ENCODE measurements at places on chromosomes 12 and 14.

DNA sequence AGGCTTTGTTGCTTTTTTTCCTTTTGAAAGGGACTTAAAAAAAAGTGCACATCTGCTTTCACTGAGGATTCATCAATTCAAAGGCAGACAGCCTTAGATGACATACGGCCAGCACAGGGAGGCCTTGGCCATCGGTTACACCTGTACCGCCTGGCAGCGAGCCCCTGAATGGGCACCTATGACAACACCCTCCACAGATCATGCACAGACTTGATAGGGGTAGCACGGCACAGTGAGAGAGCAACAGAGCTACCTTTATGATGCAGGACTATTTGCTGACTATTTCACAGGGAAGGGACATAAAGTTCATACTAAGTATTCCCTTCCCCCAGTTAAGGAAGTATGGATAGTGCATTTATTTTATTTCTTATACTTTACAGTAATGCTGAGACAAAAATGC, 137.9 kb upstream of the ARID2 start:
- DNase-seq, result no peak

DNA sequence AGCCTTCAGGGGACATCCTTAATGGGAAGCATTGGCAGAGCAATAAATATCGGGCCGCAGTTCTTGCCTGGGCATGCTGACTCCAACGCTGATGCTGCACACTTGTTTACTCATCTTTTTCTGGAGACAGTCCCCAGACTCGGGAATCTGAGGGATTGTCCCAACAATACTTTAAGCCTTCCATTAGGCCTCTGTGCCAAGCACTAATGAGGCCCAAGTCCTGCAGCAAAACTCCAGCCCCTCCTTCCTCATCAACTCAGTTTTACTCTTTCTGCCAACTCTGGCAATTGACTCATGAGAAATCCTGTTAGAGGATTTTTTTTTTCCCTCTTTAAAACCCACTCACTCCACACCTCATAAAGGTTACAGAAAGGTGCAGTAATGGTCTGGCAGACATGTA, 233.4 kb upstream of the PELI2 start:
- peak; percentile 87 for DNase-seq

- no peak for DNase-seq
These were observed 12.2 kb downstream of the LLPH start for GRCh38 chr12:66118240-66118891.

GRCh38 chr14:29039171-29039570, 272.6 kb downstream of the FOXG1 start:
- peak; percentile 0 for DNase-seq

GRCh38 chr12:57519796-57520052, 590 bp downstream of the DDIT3 start:
- DNase-seq, result no peak

- no peak for DNase-seq
These were observed 70.9 kb downstream of the ACTN1 start for GRCh38 chr14:68908201-68908600.

GRCh38 chr14:75880512-75880911, 101.3 kb downstream of the TGFB3 start:
- DNase-seq, result no peak

GRCh38 chr14:99188731-99189191, 83.2 kb downstream of the BCL11B start:
- DNase-seq, result no peak

DNA sequence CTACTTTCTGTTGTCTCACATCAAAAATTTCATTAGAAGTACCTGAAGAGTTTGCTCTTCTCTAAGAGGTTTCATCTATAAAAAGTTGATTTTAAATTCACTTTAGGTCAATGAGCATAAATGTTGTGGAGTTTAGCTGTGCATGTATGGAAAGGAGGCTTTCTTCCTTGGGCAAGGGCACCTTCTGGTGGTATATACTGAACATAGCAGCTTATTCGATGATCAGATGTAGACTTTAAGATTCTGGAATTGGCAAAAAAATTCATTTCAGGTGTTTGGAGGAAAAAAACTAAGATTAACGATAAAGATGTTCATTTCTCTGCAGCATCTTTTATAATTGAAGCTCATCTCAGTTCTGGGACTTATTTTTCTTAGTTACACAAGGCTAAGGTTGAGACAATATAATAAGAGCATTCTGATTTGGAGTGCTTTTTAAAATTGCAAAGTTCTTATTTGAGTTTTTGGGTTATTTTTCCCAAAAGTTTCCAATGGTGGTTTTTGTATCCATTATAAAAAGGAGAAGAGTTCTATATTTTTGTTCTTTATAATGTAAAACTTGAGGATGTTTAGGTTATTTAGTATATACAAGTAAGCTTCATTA, 46.8 kb downstream of the TMEM117 start:
- DNase-seq, result no peak

GRCh38 chr14:103099081-103099732, 4.7 kb downstream of the EXOC3L4 start:
- DNase-seq, result no peak

DNA sequence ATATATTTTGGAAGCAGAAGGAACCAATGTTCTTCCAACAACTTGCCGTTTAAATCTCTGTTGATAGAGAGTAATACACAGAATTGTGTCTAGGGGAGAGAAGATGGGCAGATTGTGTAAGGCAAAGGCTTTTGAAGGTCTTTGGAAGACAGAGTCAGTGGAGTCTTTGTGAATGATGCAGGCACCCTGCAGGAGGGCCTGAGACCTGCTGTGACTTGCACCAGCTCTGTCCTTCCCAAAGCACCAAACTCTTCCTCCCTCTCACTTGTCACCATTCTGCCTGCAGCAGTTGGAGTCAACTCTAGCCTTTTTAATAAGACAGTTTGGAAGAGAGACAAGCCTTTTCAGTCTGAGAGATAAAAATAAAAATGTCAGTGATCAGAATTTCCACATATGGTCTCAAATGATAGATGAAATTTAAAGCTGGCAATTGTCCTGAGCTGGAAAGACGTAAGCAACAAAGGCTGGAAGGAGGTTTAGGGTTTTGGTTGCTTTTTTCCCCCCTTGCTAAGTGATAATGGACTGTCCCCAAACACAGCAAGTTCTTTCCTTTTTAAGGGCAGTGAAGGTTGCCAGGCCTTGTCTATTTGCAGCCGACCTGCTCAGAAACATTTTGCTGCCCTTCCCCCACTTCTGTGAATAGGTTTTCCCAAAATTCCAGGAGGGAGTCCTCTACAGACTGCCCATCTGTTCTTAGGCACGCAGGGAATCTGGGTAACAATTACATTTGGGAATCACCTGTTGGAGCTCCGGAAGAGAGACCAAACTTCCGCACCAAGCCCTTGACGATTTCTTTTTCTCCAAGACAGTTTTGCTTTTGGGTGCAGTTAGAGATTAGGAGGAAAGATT, 103.0 kb upstream of the NTF3 start:
- DNase-seq, result no peak

GRCh38 chr12:75954041-75954440, 77.5 kb downstream of the PHLDA1 start:
- DNase-seq, result peak; percentile 99

DNA sequence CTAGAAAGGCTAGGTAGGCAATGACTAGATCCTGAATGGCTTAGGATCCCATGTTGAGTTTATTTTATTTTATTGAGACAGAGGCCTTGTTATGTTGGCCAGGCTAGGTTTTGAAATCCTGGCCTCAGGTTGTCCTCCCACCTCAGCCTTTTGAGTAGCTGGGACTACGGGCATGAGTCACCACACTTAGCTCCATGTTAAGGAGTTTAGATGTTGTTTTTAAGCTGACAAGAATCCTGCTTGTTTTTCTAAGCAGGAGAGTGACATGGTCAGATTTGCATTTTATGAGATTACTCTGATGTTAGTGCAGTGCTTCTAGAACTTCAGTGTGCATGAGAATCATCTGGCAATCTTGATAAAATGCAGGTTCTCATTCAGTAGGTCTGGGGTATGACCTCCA, 14.5 kb downstream of the CCDC198 start:
- no peak for DNase-seq

- DNase-seq, result no peak
These were observed 124.3 kb downstream of the PPHLN1 start for GRCh38 chr12:42450248-42450647.

- DNase-seq, result no peak
These were observed 742.6 kb downstream of the TMEM121 start for GRCh38 chr14:106269029-106269428.

DNA sequence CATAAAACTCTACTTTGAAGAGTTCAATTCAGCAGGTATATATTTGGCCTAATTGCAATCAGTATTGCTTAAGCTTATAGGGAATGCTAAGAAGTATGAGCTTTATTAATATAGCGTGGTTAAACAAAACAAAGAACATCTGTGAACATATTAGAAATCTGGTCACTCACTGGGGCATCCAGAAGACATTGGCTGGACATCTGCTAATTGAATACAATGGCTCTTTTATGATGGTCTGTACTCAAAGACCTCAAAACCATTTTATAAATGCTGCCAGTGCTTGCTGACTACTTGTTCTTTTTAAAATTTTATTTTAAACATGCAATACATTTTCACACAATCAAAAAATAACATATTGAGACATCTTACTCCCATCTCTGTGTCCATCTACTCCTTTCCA, 173.0 kb downstream of the STXBP6 start:
- DNase-seq, result no peak

GRCh38 chr12:11822081-11822834, 172.8 kb downstream of the ETV6 start:
- DNase-seq, result no peak
